ENCODE measurements at places on chromosomes 6 and 20.

- no peak for DNase-seq
Observed at GRCh38 chr6:85163156-85164080, 286.5 kb upstream of the NT5E start.

- no peak for DNase-seq
Observed at GRCh38 chr6:153210083-153210482, 79.0 kb upstream of the RGS17 start.

- no peak for DNase-seq
Observed at GRCh38 chr6:164276211-164276610, 861.7 kb downstream of the QKI start.

DNA sequence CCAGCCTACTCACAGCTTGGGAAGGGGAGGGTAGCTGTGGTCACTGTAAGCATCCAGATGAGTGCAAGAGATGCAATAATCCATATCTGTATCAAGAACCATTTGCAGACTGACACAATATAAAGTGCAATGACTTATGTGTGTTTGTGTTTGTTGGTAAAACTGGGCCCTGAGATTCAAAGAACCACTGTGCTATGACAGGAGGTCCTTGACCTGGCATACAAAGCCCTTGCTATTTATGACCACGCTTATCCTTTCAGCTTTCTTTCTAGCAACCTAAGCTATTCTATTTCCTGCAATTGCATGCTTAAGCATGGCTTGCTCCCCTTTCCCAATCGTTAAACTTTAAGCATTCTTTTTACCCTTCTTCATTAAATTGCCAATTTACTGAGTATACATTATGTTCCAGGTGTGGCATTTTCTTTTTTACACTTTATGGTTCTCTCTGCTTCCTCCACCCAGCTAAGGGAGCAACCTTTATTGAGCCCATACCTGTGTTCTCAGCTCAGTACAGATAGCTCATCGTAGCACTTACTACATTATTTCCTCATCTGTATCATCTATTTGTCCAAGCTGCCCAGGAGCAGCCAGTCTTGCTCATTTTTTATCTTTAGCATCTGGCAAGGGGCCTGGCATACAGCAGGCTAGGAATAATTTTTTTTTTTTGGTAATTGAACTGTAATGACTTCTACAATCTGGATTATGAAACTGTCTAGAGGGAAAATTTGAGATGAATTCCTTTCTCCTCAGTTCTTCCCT is 3.5 kb downstream of the MCUR1 start:
- DNase-seq, result no peak

DNA sequence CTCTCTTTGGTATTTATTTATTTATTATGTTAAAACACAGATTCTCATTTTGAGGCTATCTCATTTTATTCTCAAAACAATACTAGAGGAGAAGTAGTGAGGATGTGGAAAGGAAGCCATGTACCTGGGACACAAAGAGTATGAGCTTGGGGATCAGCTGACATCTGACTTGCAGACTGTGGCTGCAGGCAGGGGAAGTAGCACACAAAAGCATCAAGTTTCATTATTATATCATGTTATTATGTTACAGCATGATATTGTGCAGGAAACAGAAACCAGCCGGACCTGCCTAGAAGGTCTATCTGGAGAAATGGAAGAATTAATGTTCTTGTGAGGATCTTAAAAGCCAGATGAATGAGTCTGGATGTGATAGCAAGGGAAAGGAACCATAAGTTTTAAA is 248.2 kb downstream of the KHDC1L start:
- DNase-seq, result no peak

- no peak for DNase-seq
Observed at GRCh38 chr20:57774951-57775350, 65.1 kb upstream of the PMEPA1 start.

All from activated CD4-positive, alpha-beta T cell treated with anti-CD3 and anti-CD28 coated beads, Interleukin-2, amount 50 U/mL, for 1 hour (primary cell).